ENCODE measurements at places on chromosomes 1 and 21.
A peak's percentile ranks its signal among the peaks of the same experiment; 100 is the strongest.

GRCh38 chr1:175742790-175743459, 470 bp downstream of the TNR start:
- DNase-seq: no peak

DNA sequence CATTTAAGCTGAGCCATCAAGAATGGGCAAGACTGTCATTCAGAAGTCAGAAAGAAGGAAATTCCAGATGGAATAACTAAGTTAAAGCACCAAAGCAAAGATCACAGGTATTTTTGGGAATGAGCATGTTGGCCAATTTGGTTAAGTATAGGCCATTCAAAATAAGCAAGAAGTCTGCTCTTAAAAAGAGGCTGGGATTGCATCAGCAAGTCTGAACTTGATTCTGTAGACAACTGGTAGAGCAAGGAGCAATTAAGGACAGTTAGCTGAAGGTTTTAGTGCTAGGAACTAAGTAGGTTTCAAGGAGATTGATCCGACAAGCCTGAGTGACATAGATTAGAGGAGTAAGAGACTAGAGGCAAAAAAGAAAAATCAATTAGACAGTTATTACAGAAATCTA, 8.4 kb downstream of the ANKRD45 start:
- DNase-seq: no peak

DNA sequence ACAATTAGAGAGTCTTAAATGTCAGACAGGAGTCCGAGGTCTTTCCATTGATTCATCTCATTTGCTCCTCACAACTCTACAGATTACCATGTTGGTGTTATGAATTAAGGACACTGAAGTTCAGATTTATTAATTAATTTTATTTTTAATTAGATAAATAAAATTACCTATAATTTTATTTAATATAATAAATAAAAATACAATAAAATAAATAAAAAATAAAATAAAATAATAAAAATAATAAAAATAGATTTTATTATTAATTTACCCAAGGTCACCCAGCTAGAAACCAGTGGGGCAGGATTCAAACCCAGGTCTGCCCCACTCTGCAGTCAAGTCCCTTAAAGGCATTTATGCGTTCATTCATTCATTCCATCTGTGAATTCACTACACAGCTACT, 72.2 kb downstream of the VWA5B1 start:
- no peak for DNase-seq

- DNase-seq: peak; percentile 55
These were observed 195.2 kb downstream of the TOMM20 start for GRCh38 chr1:234933475-234933874.

DNA sequence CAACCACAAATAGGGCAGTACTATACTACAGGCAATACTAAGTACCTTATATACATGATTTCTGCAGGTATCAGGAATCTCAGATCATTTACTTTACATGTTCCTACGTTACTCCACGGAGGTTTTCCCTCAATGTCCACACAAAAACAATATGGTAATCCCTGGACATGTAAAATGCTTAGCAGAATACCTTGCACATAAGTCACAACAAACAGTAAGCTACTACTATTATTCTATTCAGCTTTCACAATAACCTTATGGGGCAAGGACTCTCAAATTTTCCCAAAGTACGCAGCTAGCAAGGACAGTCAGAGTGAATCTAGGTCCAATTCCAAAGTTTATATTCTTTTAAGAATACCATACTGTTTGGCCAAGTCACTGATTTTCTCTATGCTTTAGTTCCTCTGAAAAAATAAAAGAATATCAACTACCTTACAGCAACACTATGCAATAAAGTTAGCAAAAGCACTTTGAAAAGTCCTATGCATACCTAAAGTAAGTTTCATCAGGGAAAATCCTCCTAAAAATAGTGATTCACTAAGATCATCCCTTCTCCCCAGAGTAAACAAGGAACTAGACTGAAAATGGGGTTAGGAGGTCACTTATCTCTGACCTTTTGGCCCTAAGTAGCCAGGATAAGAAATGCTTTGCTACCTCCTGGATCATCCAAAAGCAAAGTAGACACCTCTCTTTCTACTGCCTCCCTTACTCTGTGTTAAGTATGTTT, 67.4 kb downstream of the LUZP1 start:
- DNase-seq: no peak

- DNase-seq: no peak
These were observed 186.1 kb downstream of the NTNG1 start for GRCh38 chr1:107326824-107327445.

DNA sequence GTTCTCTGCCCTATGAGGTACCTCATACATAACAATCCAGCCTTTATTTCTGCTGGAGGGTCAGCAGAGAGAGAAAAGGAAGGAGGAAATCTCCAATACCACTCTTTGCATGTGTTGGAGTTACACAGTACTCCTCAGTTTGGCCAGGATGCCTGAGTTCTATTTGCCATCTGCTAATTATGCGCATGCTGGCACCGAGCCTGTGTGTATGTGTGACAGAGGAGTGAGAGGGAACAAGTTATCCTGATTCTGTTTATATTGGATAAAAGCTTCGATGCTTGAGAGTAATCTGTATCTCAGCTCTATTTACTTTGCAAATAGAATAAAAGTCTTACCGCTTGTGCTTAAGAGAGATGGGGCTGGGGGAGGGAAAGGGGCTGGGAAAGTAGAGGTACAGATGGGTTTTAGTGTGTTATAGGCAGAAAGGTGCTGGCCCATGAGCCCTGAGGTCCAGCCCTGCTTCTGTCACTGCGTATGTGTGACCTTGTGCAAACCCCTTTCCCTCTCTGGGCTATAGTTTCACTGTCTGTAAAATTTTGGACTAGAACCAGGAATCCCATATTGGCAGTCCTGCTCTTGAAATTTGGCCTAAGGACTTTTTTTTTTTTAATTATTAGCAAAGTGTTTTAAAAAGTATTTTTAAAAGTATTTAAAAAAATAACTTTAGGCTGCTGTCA, 54.5 kb upstream of the PLXNA2 start:
- no peak for DNase-seq

GRCh38 chr1:169044296-169044695, 62.2 kb upstream of the ATP1B1 start:
- peak; percentile 72 for DNase-seq

GRCh38 chr1:179586107-179586823, 5.4 kb upstream of the TDRD5 start:
- DNase-seq: no peak

DNA sequence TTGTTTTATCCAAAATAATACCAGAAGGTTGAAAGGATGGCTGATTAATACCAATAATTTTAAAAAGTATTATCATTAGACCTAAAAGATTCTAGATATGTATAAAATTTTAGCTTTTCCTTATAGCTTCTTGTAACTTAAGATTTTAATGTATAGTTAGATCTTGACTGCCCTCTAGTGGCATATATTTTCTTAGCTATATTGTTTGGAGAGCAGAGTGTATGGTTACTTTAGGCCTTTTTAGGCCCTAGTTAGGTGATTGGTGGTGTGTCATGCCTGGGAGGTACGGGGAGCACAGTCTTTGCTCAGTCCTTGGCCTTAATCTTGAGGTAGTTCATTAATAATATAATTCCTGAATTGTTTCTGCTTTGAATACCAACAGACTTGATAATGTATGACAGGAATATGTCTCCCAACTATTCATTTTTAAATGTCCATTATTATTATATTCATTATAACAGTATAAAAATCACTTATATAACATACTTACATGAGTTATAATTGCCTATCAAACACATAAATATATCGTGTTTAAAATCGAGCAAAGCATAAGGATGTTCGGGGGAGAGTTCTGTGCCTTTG, 328.4 kb downstream of the ZP4 start:
- DNase-seq: peak; percentile 61

DNA sequence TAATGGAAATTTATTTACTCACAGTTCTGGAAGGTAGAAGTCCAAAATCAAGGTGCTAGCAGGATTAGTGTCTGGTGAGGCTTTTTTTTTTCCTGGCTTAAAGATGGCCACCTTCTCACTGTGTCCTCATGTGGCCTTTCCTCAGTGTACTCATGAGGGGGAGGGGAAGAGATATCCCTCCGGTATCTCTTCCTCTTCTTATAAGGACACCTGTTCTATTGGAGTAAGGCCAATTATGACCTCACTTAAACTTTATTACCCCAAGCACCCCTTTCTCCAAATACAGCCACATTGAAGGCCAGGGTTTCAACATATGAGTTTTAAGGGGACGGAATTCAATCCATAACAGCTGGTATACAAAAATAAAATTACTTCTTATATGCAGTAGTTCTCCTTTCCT, 203.7 kb upstream of the C1orf87 start:
- DNase-seq: no peak

GRCh38 chr21:39576518-39577128, 36.1 kb upstream of the B3GALT5 start:
- no peak for DNase-seq

DNA sequence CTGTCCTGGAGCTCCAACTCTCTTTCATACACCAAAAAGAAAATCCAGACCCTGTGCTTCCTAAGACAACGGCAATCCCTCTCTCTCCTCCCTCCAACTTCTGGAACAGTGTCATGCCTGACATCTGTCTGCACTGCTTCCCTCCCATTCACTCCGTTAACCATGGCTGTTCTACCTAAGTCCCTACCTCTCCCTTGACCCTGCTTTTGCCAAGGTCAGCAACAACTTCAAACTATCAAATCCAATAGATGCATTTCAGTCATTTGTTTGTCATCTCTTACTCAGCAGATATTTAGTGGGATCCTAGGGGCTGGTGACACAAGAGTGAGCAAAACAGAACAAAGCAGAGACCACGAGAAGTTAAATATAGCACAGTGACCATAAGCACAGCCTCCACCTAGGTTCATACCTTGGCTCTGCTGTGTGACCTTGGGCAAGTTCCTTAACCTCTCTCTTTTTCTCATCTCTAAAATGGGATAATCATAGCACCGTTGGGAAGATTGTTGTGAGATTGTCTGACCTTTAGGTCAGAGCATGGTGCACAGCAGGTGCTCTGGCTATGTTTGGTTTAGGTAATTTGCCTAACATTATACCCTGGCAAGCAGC, 88.9 kb downstream of the TMEM53 start:
- DNase-seq: no peak

DNA sequence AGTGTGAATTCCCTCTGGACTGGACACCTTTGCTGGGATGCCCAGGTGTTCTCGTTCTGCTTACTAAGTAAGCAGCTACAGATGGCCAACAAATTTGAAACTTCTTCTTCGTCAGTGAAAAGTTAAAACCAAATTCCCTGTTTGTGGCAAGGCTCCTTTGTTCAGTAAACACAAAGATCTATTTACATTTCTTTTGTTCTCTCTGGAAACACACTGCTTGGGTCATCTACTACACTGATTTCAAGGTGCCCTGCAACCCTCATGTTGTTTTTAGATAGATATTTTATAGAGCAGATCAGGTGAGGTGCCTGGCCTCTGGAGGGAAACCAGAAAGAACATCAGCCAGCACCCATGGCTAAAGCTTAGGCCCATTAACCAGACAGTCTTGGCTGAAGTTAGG, 157.2 kb upstream of the UBE2U start:
- DNase-seq: no peak

DNA sequence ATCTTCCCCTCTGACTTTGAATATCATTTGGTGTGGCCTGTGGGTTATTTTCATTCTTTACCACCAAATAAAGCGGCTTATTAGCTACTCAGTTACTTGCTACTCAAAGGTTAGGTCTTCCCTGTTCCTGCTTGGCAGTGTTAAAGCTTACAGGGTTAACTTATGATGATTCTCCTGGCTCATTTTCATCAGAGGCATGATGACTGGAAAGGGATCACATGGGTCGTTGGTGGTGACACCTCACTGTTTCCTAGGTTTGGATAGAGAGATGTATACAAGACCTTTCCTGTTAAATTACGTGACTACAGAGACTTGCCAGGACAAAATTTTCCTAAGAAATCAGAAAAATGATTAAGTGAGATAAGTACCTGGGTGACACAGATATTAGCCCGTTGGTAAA, 27.4 kb downstream of the MRPS6 start:
- DNase-seq: no peak

GRCh38 chr1:55168353-55168752, 46.8 kb downstream of the USP24 start:
- no peak for DNase-seq

DNA sequence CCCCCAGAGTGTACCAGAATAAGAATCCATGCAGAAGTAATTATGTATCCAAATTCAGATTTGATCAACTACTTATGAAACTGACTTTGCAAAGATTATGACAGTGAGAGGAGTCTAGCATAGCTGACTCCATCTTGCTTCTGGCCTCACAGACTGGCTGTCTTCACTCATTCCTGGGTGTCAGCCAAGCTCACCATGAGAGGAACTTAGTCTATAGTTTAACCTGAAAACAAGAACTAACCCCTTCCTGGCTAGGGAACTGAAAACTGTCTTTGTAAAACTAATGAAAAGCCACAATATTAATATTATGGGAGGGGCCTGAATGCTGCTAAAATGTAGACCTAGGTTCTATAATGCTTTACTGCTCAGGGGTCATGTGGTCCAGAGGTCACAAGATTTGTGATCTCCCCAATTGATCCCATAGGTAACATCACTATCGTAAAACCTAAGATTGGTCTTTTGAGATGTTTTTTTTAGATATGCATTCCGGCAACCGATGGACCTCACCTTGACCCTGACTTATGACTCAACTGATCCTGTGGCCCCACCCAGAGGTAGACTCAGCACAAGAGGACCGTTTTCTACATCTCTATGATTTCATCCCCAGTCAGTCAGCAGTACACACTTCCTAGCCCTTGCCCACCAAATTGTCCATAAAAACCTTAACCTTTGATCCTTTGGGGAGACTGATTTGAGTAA, 55.2 kb downstream of the ATP1B1 start:
- DNase-seq: no peak

DNA sequence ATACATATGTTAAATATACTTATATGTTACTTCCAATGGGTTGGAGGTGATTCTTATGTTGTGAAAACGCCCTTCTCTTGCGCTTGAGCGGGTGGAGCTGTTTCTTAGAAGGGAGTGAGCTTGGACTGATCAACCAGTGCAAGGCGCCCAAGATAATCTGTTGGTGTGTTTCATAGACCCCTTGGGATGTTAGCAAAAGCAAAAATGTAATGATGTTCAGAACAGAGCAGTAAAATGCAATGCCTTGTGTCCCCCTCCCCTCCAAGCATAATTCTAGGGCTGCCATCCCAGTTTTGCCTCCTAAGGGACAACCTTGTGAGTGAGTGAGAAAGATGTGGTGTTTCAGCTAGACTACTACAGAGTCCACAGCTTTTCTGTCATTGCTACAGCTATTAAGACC, 6.2 kb upstream of the CD34 start:
- no peak for DNase-seq

- DNase-seq: peak; percentile 77
These were observed 19.2 kb upstream of the CDK18 start for GRCh38 chr1:205484985-205485967.

GRCh38 chr21:45723049-45723958, 79.8 kb downstream of the PCBP3 start:
- DNase-seq: no peak

DNA sequence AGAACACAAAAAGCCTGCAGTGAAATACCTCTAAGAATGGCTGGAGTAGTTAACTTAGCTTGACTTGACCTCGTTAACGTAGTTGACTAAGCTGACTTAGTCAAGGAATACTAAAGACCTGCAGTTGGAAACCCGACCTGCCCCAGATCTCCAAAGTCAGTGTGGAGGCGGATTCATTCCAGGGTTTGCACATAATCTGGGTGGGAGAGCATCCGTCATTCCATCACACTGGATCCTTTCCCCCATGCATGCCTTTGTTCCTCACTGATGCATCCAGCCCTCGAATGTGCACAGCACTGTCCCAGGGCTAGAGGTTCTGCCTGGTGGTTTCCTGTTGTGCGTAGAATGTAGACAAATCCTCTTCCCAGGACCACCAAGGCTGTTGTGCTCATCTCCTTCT, 76.4 kb downstream of the KCNN3 start:
- DNase-seq: no peak

Measured in activated CD4-positive, alpha-beta T cell treated with anti-CD3 and anti-CD28 coated beads, Interleukin-2, amount 50 U/mL, for 16 hours (primary cell).